ENCODE measurements at places on chromosomes 16 and 17.

DNA sequence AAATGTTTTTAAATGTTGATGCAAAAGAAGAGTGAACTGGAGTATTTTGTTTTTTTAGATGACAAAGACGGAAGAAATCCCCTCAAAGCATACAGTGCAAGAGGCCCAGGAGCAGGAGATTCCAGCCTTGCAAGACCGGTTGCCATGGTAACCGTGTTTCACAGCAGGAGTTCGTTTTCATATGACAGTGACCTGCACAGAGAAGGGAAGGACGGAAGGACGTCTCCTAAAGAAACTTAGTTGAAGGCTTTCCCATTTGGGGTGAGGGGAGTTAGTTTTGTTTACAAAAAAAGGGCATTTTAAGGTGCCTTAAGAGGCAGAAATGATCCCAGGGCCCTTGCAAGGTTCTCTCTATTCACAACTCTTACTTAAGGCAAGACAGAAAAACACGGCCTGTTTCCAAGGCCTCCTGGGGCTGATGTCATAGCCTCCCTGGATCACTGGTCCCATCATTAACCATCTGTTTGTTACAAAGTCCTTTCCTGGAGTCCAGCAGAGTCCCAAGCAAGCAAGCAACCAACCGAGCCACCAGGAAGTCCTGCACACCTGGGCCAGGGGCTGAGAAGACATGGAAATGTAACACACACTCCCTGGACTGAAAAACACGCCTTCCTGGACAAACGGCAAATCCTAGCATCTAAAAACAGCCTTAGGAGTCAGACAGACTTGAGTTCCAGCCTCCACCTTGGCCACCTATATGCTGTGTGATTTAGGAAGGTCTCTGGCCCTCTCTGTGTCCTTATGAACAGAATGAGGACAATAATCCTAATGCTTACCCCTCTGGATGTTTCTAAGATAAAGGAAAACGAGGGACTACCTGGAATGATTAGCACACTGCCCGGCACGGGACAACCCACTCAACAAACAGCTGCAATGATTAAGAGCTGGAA is 30.3 kb upstream of the RPH3AL start:
- no peak for DNase-seq

GRCh38 chr17:27502526-27503324 is 46.5 kb downstream of the KSR1 start:
- no peak for DNase-seq

GRCh38 chr17:63631062-63631461 is 8.8 kb downstream of the MAP3K3 start:
- DNase-seq = no peak

GRCh38 chr17:82804442-82805191 is 35.2 kb downstream of the ZNF750 start:
- DNase-seq = no peak

GRCh38 chr16:49684696-49685095 is 171.2 kb downstream of the ZNF423 start:
- no peak for DNase-seq
